ENCODE measurements at places on chromosomes 6 and 20. TPM values are rescaled to one million over a fixed set of nuclear protein-coding genes. Genes with fewer than 3 reads are reported as not detected.

The OR2J3 gene
- not detected for polyA plus RNA-seq

The FBXL4 gene
- polyA plus RNA-seq = 7.6 TPM

DNA sequence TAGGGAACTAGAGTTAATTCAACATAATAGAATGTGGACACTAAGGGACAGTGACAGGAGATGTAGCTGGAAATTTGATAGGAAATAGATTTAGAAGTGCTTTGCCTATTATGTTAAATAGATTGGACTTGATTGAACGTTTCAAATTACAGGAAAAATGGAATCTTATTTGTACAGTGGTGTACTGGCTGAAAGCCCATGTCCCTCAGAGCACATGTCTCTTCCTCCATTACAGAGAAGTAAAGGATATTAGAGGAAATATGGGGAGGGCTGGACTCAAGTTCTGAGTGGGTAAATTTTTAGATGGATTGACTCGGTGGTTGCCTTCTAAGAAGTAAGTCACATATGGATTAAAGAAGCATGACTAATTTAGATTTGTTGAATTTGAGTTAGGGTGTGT, 11.4 kb downstream of the PKIB start:
- DNase-seq = no peak

The TMEM217 gene
- polyA plus RNA-seq = 0.67 TPM

The SSTR4 gene
- not detected for polyA plus RNA-seq

- peak; percentile 75 for DNase-seq
These were observed 5.1 kb downstream of the TP53RK start for GRCh38 chr20:46683939-46684750.

The PTP4A1 gene
- 16.5 TPM for polyA plus RNA-seq

GRCh38 chr20:64009811-64010387, 26.1 kb upstream of the C20orf204 start:
- DNase-seq = no peak

GRCh38 chr20:24164360-24164759, 175.8 kb upstream of the GGTLC1 start:
- no peak for DNase-seq

DNA sequence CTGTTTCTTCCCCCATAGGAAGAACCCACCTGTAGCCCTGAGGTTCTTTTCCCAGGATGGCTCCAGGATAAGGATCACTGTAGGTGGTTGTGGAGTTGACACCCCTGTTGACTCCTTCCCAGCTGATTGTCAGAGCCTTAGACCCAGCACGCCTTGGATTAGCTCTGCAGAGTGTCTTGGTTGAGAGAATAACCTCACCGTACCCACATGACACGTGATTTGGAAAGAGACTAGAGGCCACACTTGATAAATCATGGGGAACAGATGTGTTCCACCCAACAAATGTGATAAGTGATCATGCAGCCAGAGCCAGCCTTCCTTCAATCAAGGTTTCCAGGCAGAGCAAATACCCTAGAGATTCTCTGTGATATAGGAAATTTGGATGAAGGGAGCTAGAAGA, 12.2 kb downstream of the BTN3A1 start:
- DNase-seq = no peak

- no peak for DNase-seq
These were observed 141.5 kb upstream of the PDE10A start for GRCh38 chr6:165804331-165805066.

- DNase-seq = no peak
These were observed 30.4 kb downstream of the SYNJ2 start for GRCh38 chr6:158011980-158012566.

Data from kidney (tissue), 22 donors.